Activated T-helper 2 cell treated with anti-CD3 and anti-CD28 coated beads, Interferon-gamma antibody, Interleukin-2, Interleukin-4, amounts not matched to agents 10 μg/mL and 5 μg/mL and 100 μg/mL, durations not matched to agents 14 hours and 24 hours and 36 hours (primary cell): ENCODE measurements at places on chromosomes 16 and 17. TPM values are rescaled to one million over a fixed set of nuclear protein-coding genes. Genes with fewer than 3 reads are reported as not detected.

The DVL2 gene
- 69.7 and 73.1 TPM in 2 replicates for total RNA-seq

The TPSD1 gene
- not detected in 2 replicates for total RNA-seq

The FTSJ3 gene
- 75.0 and 80.7 TPM in 2 replicates for total RNA-seq

The MYH8 gene
- not detected in 2 replicates for total RNA-seq

The FOXF1 gene
- not detected in 2 replicates for total RNA-seq

The USP6 gene
- total RNA-seq = 0.07 TPM in 1 of 2 replicates, not detected in the other

DNA sequence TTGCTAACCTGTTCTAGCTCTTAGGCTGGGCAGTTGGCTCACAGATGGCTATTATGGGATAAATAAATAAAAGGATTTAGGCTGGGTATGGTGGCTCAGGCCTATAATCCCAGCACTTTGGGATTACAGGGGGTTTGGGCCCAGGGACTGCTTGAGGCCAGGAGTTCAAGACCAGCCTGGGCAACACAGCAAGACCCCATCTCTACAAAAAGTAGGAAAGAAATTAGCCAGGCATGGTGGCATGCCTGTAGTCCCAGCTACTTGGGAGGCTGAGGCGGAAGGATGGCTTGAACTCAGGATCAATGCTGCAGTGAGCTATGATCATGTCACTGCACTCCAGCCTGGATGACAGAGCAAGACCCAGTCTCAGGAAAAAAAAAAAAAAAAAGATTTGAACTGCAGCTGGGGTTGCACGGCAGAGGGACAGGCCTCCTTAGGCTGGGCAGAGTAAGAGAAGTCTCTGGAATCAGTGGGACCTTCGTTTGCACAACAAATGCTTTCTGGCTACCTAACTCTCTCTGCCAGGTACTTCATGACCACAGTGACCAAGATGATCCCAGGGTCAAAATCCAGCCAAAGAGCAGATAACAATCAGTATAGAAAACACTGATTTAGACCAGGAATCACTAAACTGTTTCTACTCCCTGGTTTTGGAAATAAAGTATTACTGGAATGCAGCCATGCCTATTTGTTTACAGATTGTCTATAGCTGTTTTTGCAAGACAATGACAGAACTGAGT is 6.8 kb downstream of the RUSF1 start:
- no peak for DNase-seq

DNA sequence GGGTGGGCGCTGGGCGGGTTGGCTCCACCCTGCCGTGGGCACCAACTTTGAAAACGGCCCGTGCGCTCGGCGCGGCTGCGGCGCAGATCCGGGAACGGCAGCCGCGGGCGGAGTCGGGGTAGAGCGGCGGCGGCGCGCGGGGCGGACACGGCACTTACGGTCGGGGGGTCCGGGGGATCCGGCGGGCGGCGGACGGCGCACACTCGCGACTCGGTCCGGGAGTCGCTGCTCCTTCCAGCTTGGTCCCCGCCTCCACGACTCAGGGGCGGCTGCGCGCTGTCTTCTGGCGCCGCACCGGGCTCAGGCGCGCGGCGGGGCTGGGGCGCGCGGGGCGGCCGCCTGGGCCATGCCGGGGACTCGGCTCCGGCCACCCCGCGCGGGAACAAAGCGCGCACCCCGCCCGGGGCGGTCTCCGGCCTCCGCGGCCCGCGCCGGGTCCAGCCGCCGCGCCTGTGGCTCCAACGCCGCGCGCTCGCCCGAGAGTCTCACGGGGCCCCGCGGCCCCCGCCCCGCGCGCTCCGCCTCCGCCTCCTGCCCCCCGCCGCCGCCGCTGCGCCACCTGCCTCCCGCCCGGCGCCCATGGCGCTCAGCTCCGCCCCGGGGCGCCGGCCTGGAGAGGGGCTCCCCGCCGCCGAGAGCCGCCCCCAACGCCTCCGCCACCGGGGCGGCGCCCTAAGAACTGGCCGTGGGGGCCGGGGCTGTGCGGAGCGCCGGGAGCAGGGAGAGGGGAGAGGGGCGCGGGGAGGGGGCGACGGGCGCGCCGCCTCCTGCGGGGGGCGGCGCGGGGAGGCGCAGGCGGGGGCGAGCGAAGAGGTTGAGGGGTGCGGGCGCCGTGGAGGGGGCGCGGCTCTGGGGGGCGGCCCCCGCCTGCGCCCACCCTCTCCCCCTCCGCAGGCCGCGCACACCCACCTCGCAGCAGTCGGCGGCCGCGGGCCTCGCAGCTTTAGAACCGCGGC is 35.9 kb downstream of the CBFA2T3 start:
- DNase-seq = no peak

DNA sequence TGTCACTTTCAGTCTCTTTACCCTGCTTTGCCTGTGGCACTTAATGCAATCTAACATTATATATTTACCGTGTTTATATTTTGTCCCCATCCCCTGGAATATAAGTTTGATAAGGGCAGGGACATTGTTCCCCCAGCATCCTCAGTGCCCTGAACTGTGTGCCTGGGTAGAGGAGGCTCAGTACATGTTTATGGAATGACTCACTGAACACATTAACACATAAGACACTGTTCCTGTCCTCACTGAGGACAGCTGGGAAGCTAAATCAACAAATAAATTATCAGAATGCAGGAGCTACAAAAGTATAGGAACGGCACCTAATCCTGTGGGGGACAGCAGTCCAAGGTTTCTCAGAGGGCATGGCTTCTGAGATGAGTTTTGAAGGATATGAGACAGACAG is 27.8 kb downstream of the GRIN2A start:
- DNase-seq = no peak

GRCh38 chr16:66649167-66649566 is 44.7 kb downstream of the CMTM3 start:
- DNase-seq = no peak

DNA sequence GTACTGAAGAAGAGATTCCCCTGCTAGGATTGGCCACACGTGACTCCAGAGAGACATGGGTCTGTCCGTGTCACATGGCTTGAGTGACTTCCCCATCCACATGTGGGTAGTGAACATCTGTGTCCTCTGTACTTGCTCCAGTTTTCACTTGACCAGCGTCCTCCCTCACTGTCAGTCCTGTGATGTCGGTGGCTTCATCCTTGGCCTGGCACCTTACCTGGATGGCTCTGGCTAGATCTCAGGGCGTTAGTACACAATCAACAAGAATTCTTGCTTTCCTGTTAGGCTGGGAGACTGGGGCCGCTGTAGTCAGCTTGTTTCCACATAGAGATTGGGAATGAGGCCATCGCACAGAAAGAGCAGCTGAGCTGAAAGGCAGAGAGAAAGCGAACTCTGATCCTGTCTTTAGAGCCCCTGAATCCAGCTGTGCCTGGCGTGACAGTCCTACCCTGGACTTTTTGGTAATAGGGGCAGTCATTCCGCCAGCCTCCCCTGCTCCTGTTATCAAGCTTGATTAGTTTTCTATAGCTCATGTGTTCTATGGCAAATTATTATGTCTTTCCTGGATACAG is 227.3 kb downstream of the SNX29 start:
- DNase-seq = no peak

DNA sequence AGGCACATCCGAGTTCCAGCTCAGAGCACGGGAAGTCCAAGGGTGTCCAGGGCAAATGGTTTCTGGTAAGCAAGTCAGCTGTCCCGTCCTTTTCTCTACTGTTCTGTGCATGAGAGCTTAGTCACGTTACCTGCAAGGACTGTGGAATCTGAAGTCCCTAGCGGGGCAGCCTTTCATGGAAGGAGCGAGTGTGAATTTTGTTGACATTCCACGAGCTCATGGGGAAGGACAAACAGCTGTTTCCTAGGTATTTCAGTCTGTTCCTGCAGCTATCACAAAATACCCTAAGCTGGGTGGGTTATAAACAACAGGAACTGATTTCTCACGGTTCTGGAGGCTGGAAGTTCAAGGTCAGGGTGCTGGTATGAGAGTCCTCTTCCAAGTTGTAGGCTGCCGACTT is 109.2 kb downstream of the SDR42E1 start:
- DNase-seq = no peak

- no peak for DNase-seq
These were observed 5.9 kb upstream of the METTL16 start for GRCh38 chr17:2517539-2517938.

DNA sequence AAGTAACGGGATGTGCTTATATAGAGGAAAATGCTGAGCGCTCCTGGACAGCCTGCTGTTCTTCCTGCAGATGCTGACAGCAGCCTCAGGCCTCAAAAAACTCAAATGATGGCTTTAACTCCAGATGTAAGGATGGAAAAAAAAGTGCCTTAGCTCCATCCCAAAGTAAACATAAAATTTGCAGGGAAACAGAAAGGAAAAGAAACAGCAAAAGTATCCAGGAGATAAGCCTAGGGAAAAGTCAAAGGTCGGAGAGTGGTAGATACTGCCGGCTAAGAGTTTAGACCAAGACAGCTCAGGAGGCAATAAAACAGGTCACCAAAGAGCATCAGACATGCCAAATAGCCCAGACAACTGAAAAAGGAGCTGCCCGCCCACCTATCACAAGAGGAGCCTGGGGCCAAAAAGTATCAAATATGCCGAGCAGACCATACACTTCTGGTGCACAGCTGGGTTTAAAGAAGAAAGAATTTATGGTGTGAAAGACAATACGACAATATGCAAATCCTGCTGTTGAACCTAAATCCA is 6.9 kb downstream of the KRT31 start:
- DNase-seq = no peak

GRCh38 chr17:77735566-77736198 is 222.8 kb upstream of the TNRC6C start:
- no peak for DNase-seq
